Breast epithelium (tissue), 4 donors: ENCODE measurements at places on chromosomes 5 and 9. TPM values are rescaled to one million over a fixed set of nuclear protein-coding genes. Genes with fewer than 3 reads are reported as not detected.

DNA sequence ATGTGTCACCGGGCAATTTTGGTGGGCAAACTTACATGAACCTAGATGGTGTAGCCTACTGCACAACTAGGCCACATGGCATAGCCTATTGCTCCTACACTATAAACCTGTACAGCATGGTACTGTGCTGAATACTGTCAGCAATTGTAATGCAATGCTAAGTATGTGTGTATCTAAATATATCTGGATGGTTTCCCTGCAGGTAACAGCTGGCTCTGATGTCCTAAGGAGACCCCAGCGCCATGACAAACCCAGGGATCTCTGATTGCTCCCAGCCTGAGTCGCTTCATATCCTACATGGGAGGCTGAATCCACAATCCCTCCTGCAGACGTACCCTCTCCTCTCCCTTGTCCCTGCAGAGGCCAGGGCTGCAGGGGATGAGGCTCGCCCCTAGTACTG is 26.6 kb upstream of the TTLL11 start:
- no peak overlapping the region for H3K27ac ChIP-seq
- no peak for DNase-seq
- H3K36me3 ChIP-seq, result no peaks in the 10 kb centered on the region
- H3K4me1 ChIP-seq, result no peaks in the 10 kb centered on the region
- no peak overlapping the region for H3K4me3 ChIP-seq

DNA sequence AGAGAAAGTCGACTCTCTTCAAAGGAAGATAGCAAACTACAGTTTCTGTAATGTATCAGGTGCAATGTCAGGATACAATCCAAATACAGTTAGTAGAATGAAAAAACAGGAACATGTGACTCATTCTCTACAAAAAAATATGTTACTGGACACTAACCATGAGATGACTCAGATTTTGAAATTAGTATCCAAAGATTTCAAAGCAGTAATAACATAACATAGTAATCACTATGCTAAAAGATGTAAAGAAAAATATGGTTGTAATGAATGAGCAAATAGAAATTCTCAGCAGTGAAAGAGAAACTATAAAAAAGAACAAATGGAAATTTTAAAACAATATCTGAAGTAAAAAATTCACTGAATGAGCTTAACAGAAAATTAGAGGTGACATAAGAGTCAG is 42.3 kb downstream of the SHOC1 start:
- H3K4me1 ChIP-seq, result no peaks in the 10 kb centered on the region
- H3K4me3 ChIP-seq, result no peak overlapping the region
- H3K36me3 ChIP-seq, result no peaks in the 10 kb centered on the region
- no peak for DNase-seq
- no peaks in the 10 kb centered on the region for H3K27me3 ChIP-seq

INVS gene
- 36.0 TPM for total RNA-seq

ISOC1 gene
- 20.6 TPM for total RNA-seq

PRELID2 gene
- total RNA-seq, result 23.1 TPM
